Stimulated activated CD4-positive, alpha-beta T cell treated with anti-CD3 and anti-CD28 coated beads, Interleukin-4, amount 100 ng/mL, for 1 hour (primary cell): ENCODE measurements at places on chromosomes 2 and 18.

- no peak for DNase-seq
Measured at GRCh38 chr18:49276680-49277079, 183.8 kb downstream of the DYM start.

DNA sequence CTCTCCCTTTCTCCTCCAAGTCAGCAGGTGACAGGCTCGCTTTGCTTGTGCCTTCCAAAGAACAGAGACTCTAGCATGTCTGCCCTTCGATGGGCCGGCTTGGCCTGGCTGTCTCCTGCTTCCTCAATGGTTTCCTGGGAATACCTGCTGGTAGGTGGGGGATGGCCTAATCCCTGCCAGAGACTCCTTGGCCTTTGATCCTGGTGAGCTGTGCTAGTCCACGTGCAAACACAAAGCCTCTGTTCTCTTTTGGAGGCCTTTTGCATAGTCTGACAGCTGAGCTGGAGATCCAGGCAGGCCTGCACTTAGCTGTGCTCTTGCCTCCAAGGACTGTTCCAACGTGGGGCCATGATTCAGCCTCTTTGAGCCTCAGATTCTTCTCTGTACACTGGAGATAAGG lies 67.6 kb downstream of the ARL4C start:
- no peak for DNase-seq

GRCh38 chr2:204669382-204669781 lies 124.1 kb downstream of the PARD3B start:
- DNase-seq, result no peak

DNA sequence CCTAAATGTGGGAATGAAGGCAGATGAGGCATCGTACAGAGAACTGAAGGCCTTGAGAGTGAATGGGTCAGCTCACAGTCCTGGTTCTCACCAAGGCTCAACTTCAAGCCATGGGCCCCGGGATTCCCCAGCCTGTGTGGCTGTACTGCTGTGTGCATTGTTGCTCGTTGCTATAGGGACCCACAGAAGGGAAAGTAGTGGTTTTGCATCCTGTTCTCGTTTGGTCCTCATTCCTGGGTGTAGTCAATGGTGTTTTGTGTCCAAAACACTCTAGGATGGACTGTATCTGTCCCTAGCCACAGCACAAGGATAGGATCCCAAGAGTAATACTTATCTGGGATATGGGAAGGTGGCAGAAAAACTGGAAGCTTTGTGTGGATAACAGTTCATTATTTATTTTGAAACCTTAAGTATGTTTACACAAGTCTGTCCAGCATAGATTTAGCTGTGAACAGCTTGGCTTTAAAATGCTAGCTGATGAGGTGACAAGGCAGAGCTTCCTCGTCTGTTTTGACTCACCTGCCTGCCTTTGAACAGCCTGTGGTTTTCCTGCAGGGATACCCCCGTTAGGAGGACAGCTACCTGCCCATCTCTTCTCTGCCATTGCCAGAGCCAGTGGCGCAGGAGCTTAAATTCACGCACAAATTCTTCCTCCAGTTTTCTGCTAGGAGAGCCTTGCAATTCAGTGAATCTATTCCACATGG lies 85.0 kb downstream of the WDSUB1 start:
- no peak for DNase-seq

DNA sequence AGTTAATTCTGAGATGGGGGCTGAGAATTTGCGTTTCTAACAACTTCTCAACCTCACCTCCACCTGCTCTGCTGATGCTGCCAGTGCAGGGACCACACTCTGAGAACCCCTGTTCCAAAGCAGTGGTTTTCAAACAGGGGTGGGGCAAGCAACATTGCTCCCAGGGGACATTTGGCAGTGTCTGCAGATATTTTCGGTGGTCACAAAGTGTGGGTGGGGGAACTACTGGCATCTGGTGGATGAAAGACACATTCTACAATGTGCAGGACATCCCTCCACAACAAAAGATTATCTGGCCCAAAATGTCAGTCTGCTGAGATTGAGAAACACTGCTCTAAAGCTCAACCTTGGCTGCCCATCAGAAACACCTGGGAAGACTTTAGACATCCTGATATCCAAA lies 188.7 kb upstream of the SATB2 start:
- no peak for DNase-seq

DNA sequence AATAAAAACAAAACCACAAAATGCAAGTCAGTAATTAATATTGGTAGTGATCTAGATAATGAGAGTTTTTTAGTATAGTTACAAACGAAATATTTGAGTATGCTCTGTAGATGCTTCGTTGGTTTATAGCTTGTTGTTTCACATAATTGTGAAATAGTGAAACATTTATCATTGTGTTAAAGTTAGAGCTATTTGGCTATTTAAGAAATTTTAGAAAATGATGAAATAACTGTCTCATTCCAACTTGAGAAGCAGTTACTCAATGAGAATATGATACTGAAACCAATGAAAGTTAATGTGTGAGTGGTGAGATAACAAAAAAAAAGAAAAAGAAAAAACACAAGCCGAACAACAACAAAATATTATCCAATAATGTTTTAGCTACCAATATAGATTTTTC lies 475.6 kb upstream of the ZEB2 start:
- DNase-seq, result no peak

DNA sequence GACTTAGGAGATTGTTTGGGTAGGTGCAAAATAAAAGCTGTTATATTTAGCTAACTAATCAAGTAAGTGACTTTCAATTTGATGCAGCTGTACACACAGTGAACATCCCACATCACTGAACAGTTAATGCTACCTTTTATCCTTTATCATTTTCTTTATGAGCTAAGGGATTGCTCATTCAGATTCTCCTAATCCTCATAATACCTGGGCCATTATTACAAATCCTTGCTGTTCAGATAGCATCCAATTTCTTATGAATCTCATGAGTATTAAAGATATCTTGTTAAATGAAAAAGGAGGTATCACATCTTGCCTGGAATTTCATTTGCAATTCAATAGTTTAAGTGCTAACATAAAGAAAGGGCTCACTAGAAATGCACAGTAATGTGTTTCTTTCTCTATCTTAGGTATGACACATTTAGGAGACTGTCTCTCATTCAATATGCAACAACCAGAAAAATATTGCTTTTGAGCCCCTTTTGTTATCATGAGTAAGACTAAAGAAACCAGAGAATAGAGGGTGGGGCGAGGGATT lies 918.5 kb downstream of the CBLN2 start:
- no peak for DNase-seq

GRCh38 chr18:66533693-66534092 lies 70.2 kb downstream of the CDH19 start:
- no peak for DNase-seq

DNA sequence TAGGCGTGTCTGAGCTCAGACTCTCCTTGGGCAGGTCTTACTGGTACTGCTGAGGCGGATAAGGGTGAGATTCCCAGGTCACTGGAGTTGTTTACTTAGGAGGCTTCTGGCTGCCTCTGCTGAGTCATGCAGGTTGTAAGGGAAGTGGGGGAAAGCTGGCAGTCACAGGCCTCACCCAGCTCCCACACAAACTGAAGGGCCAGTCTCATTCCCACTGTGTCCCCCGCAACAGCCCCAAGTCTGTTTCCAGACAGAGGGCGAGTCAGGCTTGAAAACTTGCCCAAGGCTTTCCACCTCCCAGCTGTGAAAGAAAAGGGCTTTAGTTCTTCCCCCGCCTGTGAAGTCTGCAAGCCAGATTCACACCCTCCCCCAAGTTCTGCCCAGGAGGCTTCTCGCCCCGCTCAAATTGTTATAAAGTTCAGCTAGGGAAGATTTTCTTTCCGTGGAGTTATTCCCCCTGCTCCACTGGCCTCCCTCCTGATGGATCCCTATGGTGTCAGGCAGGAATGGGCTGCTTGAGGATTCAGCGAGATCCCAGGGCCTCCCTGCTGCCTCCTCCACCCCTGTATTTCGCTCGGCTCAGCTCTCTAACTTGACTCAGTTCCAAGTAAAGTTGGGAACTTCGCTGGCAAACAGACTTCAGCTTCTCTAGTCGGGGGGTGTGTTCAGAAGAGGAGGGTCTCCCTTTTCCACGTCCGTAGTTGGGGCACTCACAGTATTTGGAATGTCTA lies 248.6 kb downstream of the NR4A2 start:
- DNase-seq, result no peak

GRCh38 chr2:172978063-172978383 lies 97.6 kb upstream of the MAP3K20 start:
- no peak for DNase-seq

DNA sequence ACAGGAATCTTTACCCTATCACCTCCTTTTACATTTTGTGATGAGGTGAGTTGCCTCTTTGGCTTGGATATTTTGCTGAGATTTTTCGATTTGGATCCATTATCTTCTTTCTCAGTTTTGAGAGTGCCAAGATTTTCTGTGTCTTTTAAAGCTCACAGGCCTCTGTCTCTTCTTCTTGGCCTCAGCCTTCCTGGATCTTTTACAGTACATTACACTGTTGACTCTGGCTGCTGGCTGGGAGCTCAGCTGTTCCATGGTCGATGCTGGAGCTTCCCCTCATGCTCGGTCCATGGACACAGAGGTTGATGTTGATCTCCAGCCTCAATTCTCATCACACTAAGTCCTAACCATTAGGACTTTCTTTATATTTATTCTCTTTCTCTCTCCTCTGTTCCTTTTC lies 332.8 kb upstream of the UBE2E3 start:
- DNase-seq, result no peak
